KBM-7 (cell line): ENCODE measurements at places on chromosomes 16 and 17.

DNA sequence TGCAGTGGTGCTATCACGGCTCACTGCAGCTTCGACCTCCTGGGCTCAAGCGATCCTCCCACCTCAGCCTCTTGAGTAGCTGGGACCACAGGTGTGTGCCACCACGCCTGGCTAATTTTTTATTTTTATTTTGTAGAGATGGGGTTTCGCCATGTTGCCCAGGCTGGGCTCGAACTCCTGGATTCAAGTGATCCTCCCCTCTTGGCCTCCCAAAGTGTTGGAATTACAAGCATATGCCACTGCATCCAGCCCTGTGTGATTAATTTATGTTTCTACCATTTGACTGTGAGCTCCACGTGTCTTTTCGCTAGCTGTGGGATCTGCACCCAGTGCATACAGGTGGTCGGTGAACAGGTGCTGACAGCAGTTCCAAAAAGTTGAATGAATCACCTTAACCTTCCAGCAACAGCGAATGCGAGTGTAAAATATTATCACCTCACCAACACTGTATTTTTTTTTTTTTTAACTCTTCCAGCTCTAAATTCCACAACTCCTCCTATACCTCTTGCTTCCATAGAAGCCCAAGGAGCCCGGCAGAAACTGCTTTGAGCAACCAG lies 484 bp upstream of the NUDT7 start:
- DNase-seq, result no peak

GRCh38 chr17:65730711-65731169 lies 169.3 kb upstream of the AXIN2 start:
- DNase-seq, result no peak

- DNase-seq, result no peak
These were observed 3.8 kb downstream of the SNX29 start for GRCh38 chr16:11980136-11980844.

DNA sequence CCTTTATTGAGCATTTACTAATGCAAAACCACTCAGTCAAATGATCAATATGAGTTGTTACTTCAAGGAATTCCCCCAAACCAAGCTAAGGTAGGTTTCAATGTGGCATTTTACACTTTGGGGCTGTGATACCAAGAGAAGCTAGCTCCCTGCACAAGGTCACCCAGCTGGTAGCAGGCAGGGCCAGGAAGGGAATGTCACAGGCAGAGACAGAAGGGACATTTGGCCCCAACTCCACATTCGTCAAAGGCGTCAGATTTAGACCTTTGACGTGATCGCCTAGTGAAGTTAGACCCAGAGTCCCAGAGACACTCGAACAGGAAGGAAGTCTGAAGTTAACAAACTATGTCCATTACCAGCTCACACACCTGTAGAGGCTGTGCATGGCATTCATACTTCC lies 5.5 kb upstream of the SMG1 start:
- DNase-seq, result no peak

GRCh38 chr16:5852151-5852550 lies 754.6 kb upstream of the EEF2KMT start:
- no peak for DNase-seq

GRCh38 chr17:43430936-43431713 lies 32.3 kb downstream of the ARL4D start:
- no peak for DNase-seq

DNA sequence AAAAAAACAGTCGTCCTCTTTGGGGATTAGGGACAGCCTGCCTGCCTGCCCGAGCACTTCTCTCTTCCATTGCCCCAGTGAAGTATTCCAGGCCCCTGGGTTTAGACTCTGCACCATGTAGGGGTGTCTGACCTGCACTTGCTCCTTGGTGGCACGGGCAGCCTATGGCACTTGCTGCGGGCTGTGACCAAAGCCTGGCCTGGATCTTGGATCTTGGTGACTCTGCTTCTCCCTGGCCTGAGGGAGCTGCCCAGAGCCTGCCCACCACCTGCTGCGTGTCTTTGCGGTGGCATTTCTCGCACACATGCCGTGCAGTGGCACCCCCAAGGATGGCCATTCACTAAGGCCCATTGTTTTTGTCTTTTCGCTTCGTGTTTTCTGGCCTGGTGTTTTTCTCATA lies 6.1 kb upstream of the STH start:
- DNase-seq, result no peak

GRCh38 chr17:81057079-81057730 lies 22.3 kb downstream of the BAIAP2 start:
- no peak for DNase-seq

DNA sequence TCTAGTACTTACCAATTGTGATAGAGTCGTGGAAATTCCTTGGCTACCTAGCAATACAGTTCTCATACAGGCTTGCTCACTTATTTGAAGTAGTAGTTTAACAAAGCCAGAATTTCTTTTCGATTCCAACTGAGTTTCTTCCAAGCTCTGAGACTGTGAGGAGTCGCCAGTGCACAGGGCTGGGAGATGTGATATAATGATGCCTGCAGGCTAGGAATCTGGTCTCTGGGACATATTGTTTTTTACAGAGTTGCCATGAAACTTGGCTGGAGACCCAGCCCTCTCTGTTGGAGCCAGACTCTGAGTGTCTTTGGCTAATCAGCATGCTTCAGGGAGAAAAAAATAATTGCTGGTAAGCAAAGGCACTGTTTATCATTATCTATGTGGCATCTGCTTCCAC lies 698.8 kb upstream of the GOT2 start:
- no peak for DNase-seq

DNA sequence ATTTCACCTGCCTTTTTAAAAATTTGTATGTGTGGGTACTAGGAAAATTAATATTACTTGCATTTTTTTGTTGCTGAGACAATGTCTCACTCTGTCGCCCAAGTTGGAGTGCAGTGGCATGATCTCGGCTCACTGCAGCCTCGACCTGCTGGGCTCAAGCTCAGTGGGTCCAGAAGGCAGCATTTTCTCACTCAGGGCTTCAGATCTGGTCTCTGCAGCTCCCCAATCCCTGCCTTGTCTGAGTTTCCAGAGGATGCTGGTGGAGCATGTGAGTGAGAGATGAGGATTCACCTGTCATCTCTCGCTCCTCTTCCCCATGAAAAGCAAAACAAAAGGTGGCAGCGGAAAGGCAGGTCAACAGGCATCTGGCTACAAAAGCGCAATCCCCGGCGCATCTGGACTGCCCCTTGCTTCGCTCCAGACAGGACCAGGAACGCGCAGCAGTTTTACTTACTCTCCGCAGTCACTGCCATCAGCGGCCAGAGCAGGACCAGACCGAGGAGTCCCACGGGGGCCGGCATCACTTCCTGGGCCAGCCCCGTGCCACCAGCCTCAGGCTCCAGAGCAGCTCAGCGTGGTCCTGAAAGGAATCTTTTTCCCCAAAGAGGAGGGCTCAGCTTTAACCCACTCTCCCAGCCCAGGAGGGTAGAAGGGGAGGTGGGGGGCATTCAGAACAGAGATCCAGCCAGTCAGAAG lies 59.9 kb downstream of the LITAF start:
- no peak for DNase-seq

DNA sequence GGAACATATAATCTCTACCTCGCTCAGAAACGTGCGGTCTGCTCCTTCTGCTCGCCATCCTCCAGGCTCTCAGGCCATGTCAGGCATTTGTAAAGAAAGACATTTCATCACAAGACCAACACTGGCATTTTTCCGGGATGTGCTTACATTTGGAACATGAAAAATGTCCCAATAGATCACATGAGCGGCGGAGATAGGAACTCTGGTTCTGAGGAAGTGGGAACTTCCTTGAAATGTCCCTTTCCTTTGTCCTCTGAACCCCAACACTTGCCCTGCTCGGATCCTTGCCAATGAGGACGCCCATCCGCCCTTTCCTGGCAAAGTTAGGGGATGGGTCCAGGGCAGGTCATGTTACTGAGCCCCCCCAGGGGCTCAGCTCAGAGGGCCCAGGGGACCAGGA lies 130.5 kb downstream of the MAF start:
- DNase-seq, result no peak

GRCh38 chr17:14859542-14859941 lies 405.6 kb downstream of the PMP22 start:
- no peak for DNase-seq

- DNase-seq, result no peak
These were observed 135.5 kb downstream of the IRF8 start for GRCh38 chr16:86034421-86034919.

GRCh38 chr16:50675686-50676610 lies 5.2 kb downstream of the SNX20 start:
- no peak for DNase-seq

GRCh38 chr16:27776556-27777225 lies 226.7 kb downstream of the KATNIP start:
- no peak for DNase-seq

DNA sequence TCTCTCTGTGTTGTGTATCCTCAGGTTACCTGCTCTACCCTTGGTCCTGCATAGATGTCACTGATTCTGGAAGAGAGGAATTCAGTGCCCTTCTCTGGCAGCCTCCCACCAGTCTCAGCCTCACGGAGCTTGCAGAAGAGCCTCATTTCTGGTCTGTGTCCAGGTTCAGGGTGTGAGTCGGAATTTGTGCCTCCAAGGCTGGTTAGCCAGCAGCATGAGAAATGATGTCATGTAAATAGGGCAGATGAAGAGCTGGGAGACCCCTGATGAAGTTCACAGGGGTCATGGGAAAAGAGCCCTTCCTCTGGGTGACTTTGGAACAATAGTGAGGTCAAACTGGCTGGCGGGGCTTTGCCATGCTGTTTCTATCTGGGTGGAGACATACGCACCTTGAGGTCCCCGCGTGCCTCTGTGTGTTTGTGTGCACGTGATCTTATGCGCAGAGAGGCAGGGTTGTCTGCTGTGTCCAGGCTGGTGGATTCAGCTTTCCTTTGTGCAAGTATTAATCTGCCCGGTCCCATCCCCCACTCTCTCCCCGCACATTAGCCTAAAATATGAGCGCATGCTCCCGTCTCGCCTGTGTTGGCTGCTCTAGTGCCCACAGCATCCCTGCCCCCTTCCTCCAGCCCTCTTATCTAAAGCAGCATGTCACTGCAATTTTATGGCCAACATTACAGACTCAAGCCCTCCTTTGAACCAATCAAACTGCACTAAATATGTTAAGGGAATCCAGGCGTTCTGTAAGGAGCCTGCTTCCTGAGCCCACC lies 256.3 kb upstream of the ZFHX3 start:
- no peak for DNase-seq

DNA sequence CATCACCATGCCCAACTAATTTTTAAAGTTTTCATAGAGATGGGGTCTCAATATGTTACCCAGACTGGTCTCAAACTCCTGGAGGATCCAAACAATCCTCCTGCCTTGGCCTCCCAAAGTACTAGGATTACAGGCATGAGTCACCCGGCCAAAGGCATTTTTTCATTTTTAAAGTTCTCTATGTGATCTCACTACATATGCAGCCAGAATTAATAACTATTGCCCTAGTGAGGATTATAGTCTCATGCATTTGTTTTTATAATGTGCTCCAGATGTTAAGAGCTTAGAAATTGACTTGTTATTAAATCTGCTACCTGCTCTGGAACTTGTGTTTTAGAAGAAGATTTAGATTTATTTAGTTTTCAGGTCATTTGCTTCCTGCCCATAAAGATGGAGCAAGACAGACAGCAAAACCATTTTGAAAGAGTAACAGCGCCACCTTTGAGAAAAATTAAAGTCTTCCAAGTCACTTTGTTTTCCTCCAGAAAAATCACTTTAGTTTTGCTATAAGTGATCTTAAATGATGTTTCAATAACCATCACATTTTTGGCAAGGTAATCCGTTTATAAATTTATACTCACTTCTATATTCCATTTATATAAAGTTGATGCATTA lies 79.5 kb downstream of the CA4 start:
- DNase-seq, result peak; percentile 39

DNA sequence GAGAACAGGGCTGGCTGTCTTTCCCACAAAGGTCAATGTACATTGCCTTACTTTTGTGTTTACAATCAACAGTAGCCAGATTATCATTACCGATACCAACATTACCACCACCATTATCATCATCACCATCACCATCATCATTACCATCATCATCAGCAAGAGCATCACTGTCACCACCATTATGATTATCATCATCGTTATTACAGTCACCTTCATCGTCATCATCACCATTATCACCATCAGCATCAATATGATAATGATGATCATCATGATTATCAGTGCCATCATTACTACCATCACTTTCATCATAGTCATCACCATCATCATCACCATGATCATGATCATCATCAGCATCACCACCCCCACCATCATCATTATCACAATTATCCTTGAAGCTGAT lies 43.3 kb upstream of the RBFOX1 start:
- no peak for DNase-seq

DNA sequence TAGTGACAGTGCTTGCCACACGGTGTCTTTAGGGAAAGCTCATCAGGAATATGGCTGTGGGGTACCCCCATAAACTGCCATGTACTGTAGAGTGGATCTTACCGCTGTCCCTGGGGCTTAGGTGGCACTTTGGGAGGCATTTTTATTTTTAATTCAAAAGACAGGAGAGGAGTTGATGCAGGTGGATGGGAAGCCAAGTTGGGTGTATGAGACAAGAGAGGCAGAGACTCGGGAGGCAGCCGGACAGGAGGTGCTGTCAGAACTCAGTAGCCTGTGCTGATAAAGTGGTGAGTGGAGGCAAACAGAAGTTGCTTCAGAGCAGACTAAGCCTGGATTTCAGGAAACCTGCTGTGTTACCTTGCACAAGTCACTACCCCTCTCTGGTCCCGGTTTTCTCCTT lies 185.9 kb downstream of the TMEM132E start:
- DNase-seq, result no peak

DNA sequence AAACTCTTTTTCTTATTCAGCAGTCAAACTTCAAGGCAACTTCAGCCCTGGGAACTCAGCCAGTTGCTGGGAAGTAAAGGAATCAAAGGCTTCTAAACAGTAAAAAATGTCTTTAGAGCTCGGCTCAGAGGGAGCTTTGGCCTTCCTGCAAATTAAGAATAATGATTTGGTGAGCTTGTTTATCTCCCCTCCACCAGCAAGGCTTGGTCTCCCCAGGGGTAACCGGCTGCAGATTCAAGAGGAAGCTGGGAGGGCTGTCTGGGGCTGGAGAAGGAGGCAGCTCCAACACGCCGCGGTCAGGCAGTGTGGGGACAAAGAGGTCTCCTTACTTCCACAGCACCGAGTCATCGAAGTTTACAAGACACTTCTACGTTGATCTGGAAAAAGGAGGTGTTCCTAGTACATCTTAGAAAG lies 17.7 kb upstream of the DOC2B start:
- peak; percentile 15 for DNase-seq

DNA sequence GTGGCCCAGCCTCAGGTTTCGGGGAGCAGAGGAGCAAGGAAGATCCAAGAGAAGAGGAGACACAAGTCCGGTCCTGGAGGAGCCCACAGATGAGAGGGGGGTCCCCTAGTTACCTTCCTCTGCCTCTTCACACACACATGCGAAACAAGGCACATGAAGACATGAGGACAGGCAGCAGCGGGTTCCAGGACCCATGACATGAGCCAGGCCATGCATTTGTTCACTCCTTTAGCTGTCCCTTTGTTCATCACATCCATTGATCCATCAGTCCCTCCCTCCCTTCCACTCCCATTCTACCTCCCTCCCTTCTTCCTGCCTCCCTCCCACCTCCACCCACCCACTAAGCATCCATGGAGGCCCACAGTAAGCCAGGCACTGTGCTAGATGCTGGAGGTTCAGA lies 9.4 kb downstream of the PPY start:
- DNase-seq, result no peak

- DNase-seq, result peak; percentile 10
These were observed 273.4 kb downstream of the NTN1 start for GRCh38 chr17:9294661-9295210.
